ENCODE measurements at places on chromosomes 11 and 22. TPM values are rescaled to one million over a fixed set of nuclear protein-coding genes. Genes with fewer than 3 reads are reported as not detected.

- no peak for DNase-seq
Observed at GRCh38 chr11:15212876-15213275, 98.2 kb downstream of the INSC start.

MEN1 gene
- polyA plus RNA-seq: 30.3 TPM

DNA sequence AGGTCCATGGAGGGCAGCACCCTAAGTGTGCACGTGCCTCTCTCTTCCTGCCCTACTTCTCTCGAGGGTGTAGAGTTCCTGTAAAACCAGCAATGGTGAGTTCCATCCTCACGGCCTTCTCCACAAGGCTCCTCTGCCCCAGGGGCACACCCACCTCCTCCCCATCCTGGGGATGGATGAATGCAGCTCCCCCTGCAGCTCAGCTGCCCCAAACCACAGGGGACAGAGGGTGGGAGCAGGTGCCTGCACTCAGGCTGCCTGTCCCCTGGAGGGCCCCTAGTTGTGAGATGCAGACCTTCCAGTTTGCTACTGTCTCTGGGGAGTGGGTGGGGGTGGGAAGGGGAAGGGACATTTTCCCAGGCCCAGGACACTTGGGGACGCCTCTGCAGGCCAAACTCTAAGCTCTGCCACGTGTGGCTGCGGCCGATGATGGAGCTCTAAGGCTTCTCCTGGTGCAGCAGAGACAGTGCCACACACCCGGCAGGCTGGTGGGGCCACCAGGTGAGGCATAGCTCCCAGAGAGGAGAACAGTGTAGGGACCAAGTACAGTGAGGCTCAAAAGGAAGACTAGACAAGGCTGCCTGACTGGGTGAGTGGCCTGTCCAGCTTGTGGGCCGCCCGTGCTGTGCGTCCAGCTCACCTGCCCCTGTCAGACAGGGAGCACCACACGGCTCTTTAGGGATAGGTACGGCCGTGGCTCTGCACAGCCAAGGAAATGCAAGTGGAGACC, 540.9 kb downstream of the TBC1D22A start:
- DNase-seq: no peak

DNA sequence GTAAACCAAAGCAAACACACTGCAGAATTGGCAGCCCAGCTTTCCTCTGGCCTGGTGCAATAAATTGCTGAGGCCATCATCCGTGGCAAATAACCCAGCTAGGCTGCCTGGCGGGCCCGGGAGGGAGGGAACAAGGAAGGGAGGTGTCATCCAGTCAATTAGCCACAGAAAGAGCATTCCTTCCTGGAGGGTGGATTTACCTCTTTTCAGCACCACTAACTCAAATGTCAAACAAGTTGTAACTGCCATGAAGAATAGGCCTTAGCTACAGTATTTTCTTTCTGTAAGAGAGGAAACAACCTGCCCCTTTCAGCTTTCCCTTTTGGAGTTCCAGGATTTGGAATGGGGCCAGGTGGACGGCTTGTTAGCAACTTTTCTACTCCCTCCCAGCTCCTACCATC, 163.8 kb upstream of the BDNF start:
- no peak for DNase-seq

DNA sequence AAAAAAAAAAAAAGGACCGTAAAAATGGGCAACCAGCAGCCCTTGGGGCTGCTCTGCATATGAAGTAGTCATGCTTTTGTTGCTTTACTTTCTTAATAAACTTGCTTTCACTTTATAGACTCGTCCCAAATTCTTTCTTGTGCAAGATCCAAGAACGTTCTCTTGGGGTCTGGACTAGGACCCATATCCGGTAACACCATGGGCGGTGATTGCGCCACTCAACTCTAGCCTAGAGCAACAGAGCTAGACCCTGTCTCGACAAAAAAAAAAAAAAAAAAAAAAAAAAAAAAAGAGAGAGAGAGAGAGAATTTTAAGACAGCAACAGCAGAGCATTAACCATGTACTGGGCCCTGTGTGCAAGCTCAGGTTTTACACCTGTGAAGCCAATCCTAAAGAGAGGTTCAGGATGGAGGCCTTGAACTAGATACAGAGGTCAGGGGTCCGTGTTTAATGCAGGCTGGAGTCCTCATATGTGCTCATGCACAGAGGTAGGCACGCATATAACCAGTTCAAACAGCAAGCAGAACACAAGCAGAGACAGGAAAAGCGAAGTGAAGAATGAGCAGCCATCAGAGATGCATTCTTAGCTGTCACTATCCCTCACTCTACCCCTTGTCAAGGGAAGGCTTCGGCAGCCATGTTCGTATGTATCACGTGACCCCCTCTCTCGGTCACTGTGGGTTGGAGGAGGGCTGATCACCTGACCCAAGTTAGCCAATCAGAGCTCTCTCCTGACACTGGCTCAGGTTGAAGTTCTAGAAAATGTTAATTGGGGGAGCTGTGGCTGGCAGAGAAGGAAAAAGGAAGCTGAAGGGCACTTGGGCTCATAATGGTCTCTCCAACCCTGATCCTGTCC, 16.7 kb upstream of the SYT12 start:
- DNase-seq: no peak

UVRAG gene
- polyA plus RNA-seq: 20.2 TPM

DNA sequence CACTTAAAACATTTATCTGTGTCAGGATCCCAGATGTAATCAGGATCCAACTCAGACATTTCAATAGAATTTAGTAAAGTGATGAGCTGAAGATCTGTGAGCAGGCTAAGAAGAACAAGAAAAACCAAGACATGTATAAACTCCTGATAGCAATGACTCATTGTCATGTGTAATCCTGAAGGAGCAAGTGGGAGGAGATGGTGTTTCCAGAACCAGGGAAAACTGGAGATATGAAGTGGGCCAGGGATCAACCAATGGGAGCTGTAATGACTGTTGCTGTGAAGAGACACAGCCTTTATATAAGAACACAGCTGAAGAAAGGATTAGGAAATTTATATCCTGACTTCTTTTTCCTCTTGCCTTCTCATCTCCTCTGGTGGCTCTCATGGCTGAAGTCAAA, 682.5 kb upstream of the ARHGAP42 start:
- no peak for DNase-seq

GRCh38 chr11:16133867-16134266, 222.5 kb downstream of the SOX6 start:
- no peak for DNase-seq

DNA sequence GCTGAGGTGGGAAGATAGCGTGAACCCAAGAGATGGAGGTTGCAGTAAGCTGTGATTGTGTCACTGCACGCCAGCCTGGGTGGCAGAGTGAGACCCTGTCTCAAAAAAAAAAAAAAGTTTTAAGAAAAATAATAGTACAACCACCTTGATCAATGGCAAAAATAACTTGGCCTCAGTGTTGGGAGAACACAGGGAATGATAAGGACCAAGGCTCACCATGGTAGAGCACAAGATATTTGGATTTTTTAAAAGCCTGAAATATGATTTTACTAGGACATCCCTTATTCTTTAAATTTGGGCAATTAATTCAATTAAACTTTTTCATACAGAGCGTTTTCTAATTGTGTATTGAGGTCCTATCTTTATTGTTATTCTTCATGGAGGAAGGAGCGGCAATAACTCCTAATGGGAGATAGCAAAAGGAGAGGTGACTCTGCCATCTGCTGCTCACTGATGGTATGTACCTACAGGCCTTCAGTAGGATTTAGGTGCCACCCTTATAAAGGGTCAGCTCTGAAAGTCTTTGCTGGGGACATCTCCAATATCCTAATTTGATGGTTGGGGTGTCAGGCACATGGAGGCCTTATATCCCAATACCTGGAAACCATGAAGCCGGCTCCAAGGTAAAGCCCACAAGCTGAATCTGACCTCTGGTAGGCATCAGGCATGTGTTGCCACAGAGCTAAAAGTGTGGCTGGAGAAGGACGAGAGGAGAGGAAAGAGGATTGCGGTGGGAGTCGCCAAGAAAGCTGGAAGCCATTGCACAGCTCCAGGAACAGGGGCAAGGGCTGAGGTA, 21.9 kb upstream of the POLD3 start:
- no peak for DNase-seq

DNA sequence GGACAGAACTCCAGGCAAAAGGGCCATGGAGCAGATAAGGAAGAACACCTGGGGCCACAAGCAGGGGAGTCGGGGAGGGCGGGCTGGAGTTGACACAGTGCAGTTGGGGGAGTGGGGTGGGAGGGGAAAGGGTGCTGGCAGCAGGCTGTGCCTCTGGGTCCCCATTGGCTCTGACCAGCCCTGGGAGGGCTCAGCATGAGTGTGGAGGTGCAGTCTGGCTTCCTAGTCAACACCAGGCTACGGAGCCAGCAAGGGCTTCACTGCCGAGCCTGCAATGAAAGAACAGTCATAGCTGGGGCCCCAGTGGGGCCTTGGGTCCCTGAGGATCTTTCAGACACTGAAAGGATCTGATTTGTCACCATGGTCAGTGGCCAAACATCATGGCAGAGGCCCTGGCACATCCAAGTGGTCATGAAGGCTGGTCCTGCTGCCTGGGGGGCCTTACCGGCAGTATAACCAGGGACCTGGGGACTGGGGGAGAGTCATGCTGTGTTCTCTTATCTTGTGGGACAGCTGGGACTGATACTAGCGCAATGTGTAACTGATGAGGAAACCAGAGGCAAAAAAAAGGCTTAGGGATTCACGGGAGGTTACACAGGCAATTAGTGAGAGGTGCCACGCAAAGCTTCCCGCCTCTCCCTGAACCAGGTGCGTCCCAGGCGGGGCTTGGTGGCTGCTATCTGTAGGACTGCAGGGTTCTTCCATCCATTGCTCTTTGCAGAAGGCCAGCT, 11.6 kb downstream of the SLC37A2 start:
- no peak for DNase-seq
